ENCODE measurements at places on chromosomes 12 and 14.
A peak's percentile ranks its signal among the peaks of the same experiment; 100 is the strongest.

DNA sequence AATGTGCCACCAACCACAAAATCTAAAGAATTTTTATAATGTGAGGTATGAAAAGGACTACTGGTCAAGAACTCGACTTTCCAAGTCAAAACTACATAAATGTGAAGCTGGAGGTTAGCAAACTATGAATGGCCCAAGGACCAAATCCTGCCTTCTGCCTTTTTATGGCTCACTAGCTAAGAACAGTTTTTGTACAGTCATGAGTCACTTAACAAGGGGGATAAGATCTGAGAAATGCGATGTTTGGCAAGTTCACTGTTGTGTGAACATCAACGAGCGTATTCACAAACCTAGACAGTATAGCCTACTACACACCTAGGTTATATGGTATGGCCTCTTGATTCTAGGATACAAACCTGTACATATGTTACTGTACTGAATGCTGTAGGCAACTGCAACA is 28.2 kb downstream of the FERMT2 start:
- no peak for DNase-seq

DNA sequence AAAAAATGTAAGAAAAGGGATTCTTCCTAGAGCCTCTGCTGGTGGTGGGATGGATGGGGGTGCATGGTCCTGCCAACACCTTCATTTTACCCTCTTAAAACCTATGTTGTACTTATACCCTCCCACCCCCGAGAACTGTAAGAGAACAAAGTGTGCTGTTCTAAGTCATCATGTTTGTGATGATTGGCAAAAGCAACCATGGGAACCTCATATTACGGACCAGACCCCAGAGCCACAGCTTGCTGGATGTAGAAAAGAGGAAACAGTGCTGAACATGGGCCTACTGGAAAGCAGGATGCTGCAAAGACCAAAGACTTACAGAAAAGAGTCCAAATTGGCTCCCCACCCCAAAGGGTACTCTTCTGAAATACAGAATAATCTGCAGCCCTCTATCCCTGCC is 311.2 kb downstream of the DUSP6 start:
- DNase-seq: no peak

- DNase-seq: no peak
Measured at GRCh38 chr14:23118506-23119362, at the start of gene CEBPE. Gene CEBPE, minus strand, starts transcription at chr14:23119255. Its CDS starts 164 bp downstream, at chr14:23119091.

GRCh38 chr12:54974279-54974678 is 10.3 kb downstream of the TESPA1 start:
- no peak for DNase-seq

- DNase-seq: peak; percentile 76
Measured at GRCh38 chr12:120012067-120012621, 23.1 kb downstream of the BICDL1 start.

- no peak for DNase-seq
Measured at GRCh38 chr12:94898388-94898787, 105.1 kb downstream of the NDUFA12 start.

DNA sequence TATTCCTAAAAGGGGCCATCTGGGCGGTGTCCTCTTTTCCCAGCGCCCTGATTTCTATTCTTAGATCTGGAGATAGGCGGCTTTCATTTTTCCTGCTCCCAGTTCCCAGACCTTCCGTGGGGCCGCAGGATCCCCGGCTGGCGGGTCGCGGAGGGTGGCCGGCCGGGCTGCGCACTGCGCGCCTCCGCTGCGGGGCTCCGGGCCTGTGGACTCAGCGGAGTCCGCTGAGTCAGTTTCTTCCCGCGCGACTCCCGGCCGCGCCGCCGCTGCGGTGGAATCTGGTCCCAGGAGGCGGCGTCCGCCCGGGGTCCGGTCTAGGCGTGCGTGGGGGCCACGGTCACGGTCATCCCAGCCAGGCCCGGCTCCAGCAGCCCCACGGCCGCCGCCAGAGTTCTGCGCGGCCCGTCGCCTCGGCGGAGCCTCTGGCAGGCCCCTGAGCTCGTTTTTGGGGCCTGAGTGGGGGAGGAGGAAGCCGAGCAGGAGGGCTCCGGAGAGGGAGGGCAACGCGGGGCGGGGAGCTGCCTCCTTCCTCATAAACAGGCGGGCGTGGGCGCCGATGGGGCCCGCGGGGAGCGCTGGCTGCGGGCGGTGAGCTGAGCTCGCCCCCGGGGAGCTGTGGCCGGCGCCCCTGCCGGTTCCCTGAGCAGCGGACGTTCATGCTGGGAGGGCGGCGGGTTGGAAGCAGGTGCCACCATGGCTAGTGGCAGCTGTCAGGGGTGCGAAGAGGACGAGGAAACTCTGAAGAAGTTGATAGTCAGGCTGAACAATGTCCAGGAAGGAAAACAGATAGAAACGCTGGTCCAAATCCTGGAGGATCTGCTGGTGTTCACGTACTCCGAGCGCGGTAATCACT is at the start of gene LRRK2:
Gene LRRK2, plus strand, starts transcription at position 559 of the 853 bp plus-strand sequence. Its CDS starts 135 bp downstream, at position 694.
- peak; percentile 11 for DNase-seq

DNA sequence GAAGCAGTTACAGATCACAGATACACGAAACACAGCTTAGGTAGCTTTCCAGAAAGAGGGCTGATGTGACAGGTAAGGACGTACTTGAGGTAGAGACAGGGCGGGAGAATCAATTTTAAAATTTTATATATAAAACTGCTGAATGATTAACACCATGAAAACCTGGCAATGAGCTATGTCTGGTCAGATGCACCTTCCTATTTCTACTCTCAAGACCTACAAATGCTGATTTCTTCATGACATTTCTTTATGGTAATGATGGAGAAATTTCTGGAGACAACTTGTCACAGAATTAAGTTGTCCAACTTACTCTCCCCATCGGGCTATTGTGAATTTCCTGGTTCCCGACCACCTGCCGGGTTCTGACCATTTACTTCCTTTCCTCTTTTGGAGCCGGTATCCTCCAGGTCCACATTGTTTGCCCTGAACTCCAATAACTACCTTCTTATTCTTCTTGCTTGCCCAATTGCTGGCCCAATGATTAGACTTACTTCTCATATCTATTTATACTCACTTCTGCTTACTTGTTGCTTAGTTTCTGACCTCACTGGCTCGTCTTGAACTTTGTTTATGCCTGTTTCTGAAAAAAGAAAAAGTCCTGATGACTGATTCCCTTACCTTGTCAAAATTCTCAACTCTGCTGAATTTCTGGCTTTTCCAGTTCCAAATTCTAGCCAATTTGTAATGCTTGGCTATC is 12.8 kb upstream of the ATP2B1 start:
- no peak for DNase-seq

Measured in activated naive CD4-positive, alpha-beta T cell treated with anti-CD3 and anti-CD28 coated beads, Interleukin-2, amount 50 U/mL, for 16 hours (primary cell).